ENCODE measurements at places on chromosomes 3 and 15. TPM values are rescaled to one million over a fixed set of nuclear protein-coding genes. Genes with fewer than 3 reads are reported as not detected.

HPS3 gene
- 7.7 TPM for total RNA-seq

PARP15 gene
- total RNA-seq: not detected

BSN gene
- total RNA-seq: 0.10 TPM

IFRD2 gene
- total RNA-seq: 135 TPM

GXYLT2 gene
- total RNA-seq: 4.1 TPM

MESP2 gene
- not detected for total RNA-seq

KIF15 gene
- 5.6 TPM for total RNA-seq

ADAMTS9 gene
- 0.86 TPM for total RNA-seq

CHRNA7 gene
- 0.23 TPM for total RNA-seq

RTP4 gene
- total RNA-seq: not detected

LIPH gene
- 0.07 TPM for total RNA-seq

PLS1 gene
- 7.3 TPM for total RNA-seq

SRPRB gene
- total RNA-seq: 180 TPM

ARHGEF26 gene
- 0.63 TPM for total RNA-seq

TUSC7 gene
- total RNA-seq: not detected

KNG1 gene
- total RNA-seq: not detected

PDCD6IP gene
- total RNA-seq: 304 TPM

PRRT3 gene
- 1.3 TPM for total RNA-seq

Data from MCF 10A (cell line).